ENCODE measurements at places on chromosomes 12 and 14.

- DNase-seq, result no peak
Observed at GRCh38 chr12:40829738-40830144, 137.5 kb downstream of the CNTN1 start.

DNA sequence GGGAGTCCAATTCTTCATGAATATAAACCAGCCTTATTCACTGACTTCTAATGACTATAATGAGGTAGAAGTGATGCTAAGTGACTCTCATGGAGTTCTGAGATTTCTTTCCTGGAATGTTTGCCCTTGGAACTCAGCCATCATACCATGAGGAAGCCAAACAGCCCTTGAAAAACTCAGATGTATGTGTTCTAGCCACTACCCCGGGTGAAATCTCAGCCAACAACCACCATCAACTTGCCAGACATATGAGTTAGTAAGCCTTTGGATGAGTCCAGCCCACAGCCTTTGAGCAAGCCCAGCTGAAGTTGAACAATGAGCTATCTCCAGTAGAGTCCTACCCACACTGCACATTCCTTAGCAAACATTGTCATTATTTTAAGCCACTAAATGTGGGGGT is 149.5 kb downstream of the SLC6A15 start:
- peak; percentile 56 for DNase-seq

- DNase-seq, result no peak
Observed at GRCh38 chr14:99789581-99789980, 3.6 kb upstream of the EML1 start.

DNA sequence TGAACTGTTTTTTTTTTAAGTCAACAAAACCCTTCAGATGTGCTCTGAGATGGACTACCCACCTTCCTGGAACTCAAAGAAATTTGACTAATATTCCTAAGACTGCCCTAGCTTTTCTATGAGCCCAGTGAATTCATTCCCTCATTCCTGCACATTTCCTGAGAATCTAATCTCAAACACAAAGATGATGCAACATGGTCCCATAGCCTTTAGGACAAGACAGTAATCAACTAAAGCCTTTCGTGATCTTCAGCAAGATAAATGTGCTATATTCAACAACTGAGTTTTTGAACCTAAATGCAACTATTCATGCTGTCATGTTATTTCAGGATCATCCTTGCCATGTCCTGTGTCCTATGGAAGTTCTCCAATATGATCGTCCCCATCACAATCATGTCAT is 5.0 kb downstream of the SETD3 start:
- DNase-seq, result no peak

DNA sequence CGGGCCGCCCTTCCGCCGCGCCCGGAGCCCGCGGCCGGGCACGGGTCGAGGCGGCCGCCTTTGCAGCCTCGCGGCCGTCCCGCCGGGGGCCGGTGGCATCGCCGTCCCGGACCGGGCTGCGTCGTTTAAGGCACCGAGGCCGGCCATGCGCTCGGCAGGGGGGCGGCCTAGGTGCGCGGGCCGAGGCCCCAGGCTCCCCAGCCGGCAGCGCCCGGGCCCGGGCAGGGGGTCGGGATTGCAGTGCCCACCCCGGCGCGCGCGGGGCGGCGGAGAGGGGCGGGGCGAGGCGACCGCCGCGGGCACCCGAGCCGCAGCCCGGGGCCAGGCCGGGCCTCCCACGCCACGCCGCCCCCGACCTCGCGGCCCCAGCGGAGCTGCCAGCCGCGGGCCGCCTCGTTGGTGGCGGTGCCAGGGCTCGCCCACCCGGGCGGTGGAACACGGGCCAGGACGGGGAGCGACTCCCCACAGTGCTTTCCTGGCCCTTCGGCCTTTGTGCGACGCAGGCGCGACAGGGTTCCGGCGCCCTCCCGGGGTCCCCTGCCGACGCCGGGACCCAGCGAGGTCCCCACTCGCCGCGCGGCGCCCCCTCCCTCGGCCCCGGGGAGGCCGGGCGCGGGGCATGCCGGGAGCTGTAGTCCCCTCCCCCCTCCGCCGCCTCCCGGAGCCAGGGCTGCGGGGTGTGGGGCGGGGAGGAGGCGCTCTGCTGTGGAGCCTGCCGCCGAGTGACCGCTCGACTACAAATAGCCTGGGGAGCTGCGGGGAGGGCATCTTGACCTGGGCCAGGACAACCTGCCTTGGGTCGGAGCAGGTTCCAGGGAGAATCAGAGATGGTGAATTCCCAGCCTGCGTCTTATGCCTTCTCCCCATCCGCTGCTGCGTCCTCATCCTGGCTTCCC is 769 bp downstream of the FKBP4 start:
- DNase-seq, result no peak

DNA sequence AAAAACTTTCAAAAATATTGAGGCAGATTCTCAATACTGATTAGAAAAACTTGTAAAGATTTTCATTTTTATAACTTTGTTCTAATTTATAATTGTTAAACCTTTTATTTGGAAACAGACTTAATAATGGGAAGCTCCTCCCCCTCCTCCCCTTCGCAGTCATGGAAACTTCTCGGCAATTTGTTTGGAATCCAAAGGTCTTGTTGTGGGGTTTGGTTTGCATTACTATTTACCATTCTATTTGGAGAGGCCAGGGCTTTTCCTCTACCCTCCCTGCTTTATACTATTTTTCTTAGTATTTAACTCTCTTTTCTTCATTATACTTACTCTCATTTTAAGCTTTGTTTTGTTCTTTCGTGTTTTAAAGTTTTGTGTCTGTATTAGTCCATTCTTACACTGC is 6.0 kb downstream of the SLC39A9 start:
- DNase-seq, result no peak

- DNase-seq, result no peak
Observed at GRCh38 chr12:77601069-77601468, 229.6 kb upstream of the NAV3 start.

DNA sequence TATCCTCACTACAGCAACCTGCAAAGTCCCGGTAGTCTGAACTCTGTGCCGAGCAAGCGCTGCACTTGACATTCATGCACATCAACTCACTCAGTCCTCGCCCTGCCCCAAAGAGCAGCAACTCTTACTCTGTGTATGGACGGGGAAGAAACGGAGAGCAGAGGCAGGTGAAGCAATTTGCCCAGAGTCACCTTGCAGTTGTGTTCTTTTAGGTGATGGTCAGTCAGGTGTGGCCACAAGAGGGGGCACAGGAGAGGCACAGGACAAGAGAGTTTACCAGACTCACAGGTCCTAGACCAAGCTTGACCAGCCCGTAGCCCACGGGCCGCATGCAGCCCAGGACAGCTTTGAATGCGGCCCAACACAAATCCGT is 39.1 kb downstream of the TSPAN11 start:
- no peak for DNase-seq

- DNase-seq, result no peak
Observed at GRCh38 chr12:65853489-65854157, 29.3 kb downstream of the HMGA2 start.

GRCh38 chr12:53478865-53479264 is 20.4 kb downstream of the MAP3K12 start:
- no peak for DNase-seq

- DNase-seq, result peak; percentile 94
Observed at GRCh38 chr12:120230326-120230973, 29.5 kb upstream of the RPLP0 start.

DNA sequence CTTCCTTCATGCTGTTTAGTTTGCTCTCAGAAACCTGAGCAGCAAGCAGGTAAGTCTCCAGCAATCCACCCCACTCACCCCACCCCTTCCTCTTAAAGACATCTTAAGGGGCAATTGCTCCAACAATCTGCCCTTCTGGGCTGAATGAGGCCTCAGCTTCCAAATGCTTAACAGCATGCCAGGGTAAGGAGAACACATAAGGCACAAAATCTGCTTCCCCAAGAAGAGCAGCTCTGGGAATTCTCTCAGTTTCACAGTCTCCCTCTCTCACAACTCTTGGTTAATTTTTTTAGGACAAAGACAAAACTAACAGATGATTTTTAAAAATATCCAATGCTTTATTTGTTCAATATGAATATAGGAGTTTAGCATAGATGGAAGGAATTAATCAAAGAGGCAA is 288.9 kb upstream of the CCDC196 start:
- DNase-seq, result no peak

- DNase-seq, result no peak
Observed at GRCh38 chr12:87368259-87368658, 660.9 kb downstream of the C12orf50 start.

- DNase-seq, result no peak
Observed at GRCh38 chr12:129393357-129393937, 510.4 kb downstream of the TMEM132D start.

GRCh38 chr14:76112889-76113624 is 38.7 kb upstream of the GPATCH2L start:
- no peak for DNase-seq

DNA sequence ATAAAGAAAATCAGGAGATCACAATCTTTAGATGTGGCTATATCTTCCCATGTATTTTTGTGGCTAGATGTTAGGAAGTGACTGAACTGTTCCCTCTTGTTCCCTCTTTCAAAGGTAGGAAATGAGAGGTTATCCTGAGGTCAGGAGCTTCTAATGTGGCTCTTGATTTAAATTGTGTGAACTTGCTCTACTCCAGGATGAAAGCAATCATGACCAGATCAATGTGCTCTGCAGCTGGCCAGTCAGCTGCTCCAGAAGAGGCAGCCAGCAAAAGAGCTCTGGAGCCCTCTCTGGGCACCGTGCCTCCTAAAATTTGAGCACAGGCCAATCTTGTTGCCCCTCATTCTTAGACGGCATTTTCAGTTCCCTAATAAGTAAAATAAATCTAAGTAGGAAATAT is 32.0 kb downstream of the CDK17 start:
- DNase-seq, result no peak

DNA sequence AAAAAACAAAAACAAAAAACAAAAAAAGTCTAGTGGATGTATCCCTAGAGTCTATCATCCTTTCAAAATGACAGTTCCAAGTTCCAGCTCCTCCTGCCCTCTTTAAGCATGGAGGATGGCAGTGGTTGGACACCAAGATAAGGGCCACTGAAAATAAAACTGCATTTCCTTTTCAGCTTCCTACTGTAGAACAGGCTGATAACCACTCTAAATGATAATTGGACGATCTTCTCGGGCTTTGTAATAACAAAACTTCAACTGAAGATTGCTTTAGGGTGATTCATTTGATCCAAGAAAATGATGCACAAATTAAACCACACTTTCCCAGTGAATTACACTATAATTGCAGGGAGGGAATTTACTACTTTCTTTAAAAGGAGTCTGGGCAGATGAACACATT is 42.2 kb upstream of the CRACR2A start:
- no peak for DNase-seq

- no peak for DNase-seq
Observed at GRCh38 chr12:87841935-87842334, 187.3 kb downstream of the C12orf50 start.

DNA sequence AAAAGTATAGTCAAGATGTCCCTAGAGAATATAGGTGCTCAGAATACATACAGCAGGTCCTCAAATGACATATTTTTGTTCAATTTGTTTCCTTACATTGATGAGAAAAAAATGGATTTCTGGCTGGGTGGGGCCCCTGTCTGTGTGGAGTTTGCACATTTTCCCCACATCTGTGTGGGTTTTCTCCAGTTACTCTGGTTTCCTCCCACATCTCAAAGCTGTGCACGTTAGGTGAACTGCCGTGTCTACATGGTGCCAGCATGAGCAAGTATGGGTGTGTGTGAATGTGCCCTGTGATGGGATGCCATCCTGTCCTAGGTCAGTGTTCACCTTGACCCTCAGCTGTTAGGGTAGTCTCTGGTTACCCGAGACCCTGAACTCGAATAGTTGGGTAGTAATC is 289.1 kb downstream of the GRIN2B start:
- DNase-seq, result no peak

DNA sequence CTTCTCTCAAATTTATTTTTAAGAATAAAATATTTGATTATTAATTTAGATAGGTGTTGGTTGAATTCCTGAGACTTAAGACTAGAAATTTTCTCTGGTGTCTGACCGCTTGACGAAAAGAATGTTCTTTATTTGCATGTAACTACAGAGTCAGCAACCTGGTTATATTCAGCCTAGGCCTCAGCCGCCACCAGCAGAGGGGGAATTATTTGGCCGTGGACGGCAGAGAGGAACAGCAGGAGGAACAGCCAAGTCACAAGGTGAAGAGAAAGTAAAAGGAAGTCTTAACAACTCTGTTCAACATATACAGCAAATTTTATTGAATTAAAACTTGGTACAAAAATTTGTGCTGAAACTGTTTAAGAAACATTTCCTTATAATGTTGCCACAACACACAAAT is 5.2 kb downstream of the PIWIL1 start:
- DNase-seq, result no peak

- no peak for DNase-seq
Observed at GRCh38 chr12:81314903-81315531, 237.1 kb downstream of the ACSS3 start.

DNA sequence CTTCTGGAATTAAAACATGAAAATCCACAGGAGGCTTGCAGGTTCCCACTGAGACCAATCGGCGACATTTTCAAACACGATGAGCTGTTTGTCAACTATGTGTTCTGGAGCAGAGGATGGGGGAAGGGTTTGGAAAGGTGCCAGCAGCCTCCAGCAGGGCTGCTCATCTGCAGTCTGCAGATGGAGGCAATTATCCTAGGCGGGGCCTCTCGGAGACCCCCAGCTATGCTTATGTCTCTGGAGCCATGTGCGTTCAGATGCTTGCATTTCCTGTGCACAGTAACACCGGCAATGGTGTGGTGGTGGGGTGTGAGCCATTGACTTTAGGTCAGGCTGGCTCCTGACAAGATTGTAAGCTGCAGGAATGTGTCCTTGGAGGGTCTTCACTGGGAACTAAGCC is 51.7 kb downstream of the RPH3A start:
- DNase-seq, result no peak

DNA sequence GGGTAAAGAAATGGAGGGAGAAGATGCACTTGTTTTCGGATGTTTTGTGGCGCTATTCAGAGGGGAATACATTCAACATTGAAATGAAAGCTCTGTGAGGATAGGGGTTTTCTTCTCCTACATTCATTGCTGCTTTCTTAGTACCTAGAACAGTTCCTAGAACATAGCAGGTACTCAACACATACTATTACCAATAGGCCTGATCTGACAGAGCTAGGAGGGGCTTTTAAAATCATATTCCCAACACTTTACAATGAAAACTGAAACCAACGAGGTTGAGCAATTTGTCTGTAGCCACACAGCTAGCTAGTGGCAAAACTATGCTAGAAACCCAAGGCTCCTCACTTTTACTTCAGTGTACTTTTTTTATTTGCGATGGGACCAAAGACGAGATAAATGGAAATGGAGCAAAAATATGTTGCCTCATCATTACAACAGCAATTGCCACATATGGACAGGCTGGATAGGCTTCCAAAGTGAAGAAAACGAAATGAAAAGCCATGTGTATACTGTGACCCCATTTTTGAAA is 23.1 kb upstream of the IL22 start:
- DNase-seq, result no peak
